ENCODE measurements at places on chromosomes 4 and X.

DNA sequence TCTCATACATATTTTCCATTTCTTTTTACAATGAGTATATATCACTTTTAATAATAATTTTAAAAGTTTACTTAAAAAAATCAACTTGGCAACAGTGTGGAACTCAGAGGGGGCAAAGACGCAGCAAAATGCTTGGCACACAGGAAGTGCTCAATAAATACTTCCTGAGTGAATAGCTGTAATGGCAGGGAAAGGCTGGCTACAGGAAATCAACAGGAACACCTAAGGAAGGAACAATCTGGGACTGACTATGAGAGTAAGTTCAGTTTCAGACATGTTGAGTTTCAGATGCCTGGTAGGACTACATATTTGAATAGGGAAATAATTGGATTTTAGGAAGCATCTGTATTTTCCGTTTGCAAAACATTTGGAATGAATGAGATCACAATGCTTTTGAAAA lies 137.6 kb downstream of the SCLT1 start:
- DNase-seq = peak; percentile 0

DNA sequence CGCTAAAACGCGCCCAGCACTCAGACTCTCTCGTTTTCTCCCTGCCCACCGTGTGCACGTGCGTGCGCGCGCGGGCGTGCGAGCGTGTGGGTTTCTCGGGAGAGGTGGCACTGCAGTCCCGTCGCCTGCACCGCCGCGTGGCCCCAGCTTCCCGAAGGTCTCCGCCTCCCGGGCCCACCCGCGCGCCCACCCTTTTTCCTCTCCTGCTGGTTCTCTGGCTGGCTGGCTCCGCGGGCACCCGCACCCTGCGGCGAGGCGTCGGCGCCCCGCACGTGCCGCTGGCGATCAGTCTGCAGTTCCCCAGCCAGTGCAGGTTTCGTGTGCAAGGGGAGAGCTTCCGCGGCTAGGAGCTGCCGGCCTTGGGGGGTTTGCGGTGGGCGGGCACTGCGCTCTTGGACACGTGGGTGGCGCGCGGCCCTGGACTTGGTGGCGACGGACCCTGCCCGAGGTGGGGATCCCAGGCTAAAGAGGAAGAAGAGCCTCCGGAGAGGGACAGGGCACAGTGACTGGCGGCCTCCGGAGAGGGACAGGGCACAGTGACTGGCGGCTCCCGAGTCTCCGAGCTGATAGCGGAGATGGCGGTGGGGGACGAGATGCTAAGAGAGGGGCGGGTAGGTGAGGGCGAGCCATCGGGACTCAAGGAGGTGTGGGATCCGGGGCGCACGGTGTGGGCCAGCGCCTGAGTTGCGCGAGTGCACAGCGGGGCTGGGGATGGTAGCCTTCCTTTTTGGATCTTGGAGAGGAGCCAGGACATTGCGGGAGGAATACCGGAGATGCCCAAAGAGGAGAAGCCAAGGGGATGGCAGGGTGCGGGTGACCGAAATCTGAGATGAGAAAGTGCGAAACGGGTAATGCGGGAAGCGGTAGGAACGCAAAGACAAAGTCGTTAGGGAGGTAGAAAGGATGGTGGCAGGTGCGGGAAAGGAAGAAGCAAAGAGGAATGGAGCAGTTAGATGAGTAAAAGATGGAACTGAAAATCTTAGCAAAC lies at the start of gene FAM184B:
Gene FAM184B, minus strand, starts transcription at position 322 of the 988 bp plus-strand sequence. CDS start 322 bp downstream, outside the sequence.
- DNase-seq = peak; percentile 29

GRCh38 chrX:1502241-1502640 lies 34.7 kb downstream of the P2RY8 start:
- no peak for DNase-seq

GRCh38 chr4:40196272-40196671 lies 559 bp upstream of the RHOH start:
- DNase-seq = no peak

GRCh38 chr4:2378401-2378800 lies 40.0 kb downstream of the ZFYVE28 start:
- no peak for DNase-seq

GRCh38 chr4:43126595-43126994 lies 234.1 kb downstream of the GRXCR1 start:
- no peak for DNase-seq

GRCh38 chr4:86755388-86755787 lies 93.8 kb downstream of the SLC10A6 start:
- DNase-seq = no peak

GRCh38 chr4:164935363-164935762 lies 42.1 kb downstream of the TRIM61 start:
- peak; percentile 79 for DNase-seq

- peak; percentile 65 for DNase-seq
Observed at GRCh38 chr4:24980064-24980690, 50.6 kb downstream of the LGI2 start.

GRCh38 chr4:48234575-48234974 lies 35.1 kb downstream of the TEC start:
- no peak for DNase-seq

DNA sequence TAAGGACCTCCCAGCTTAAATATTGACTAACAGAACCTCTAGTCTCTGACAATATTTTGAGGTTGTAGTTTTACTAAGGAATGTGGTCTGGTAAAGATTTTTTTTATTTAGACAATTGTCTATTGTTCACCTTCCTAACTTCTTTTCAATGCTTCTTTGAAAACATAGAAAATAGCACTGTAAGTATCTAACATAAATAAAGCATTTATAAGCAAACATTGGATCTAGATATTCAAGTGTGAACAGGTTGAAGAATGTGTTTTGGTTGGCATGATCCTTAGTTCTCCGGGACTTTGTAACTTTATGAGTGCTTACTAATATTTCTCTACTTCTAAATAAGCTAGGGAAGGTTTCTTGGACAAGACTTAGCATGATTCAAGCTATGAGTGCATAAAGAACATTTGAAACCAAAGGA lies 285.4 kb upstream of the ARSJ start:
- DNase-seq = no peak

DNA sequence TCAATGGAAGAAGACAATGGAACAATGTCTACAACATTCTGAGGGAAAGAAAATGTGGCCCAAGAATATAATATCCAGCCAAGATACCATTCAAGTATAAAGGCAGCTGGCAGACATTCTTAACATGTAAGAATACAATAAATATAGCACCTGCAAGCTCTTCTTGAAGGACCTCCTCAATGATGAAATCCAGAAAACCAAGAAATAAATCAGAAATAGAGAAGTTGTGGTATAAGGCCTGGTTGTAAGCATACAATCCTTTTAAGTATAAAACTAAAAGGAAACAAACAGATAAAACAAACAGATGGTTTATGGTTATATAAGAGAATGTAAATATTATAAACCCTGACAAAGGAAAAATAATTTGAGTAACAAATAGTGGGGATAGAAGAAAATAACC lies 33.4 kb downstream of the SYTL4 start:
- no peak for DNase-seq

GRCh38 chrX:85994797-85995196 lies 52.6 kb downstream of the CHM start:
- no peak for DNase-seq

DNA sequence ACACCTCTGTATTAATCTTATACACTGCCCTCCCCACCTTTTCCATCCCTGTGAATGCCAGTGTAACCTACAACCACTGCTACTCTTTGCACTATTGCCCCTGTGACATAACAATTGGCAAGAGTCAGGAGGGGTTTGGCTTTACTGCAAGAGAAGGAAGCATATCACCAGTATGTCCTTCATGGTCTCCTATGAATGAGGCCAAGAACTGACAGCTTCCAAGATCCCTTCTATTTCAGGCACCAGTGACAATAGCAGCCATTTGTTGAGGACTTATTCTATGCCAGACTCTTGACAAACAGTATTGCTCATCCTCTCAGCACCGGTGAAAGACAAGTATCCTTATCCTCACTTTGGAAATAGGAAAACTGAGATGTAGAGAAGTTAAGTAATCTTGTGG lies 363.9 kb downstream of the MID1IP1 start:
- DNase-seq = no peak

DNA sequence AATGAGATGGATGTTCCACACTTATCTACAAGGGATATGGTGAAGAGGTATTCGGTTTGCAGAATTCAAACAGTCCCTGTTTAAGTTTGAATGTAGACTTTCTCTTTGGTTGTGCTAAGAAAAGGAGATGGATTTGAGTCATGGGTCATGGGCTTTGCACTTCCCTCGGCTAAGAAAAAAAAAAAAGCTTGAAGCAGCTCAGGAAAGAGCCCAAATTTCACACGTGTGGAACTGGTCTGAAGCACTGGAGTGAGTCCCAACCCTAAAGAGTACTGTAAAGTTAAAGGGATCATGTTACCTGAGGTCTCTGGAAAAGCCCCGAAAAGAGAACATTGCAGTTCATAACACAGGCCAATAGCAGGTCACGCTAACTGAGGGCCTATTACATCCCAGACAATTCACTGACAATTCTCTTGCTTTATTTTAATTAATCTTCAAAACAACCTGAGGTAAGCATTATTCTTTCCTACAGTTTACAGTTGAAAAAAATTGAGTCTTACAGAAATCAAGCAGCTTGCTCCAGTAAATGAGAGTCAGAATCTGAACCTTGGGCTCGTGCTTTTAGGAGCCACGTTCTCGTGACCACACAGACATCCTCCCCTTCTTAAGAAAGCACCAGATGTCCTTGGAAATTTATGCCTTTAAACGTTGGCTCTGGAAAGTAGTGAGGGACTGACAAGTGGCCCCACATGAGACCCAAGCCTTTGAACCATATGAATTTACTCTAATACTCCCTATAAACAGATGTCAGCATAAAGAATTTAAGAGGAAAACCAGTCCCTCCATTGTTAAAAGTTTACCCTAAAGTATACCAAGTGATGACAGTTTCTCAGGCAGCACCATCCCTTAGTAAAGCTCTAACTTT lies 89.3 kb downstream of the MAD2L1 start:
- no peak for DNase-seq

DNA sequence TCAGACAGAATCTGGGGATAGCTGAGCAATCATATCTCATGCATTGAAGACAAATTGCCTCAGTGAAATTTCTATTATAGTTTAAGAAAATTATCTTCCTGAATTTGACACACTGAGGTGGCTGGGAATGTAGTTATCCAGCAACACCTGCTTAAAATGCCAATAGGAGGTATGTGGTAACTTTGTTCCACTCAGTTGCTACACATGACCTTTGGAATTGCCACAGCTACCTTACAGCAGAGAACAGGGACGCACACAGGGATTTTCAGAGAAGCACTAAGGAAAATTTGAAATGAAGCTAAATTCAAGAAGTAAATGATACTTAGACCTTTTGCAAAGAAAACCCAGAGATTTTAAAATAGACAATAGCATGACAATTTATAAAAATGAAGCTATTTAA lies 264.6 kb downstream of the IL1RAPL1 start:
- DNase-seq = no peak

- no peak for DNase-seq
Observed at GRCh38 chr4:184510401-184510800, 36.1 kb upstream of the IRF2 start.

- DNase-seq = no peak
Observed at GRCh38 chr4:151685303-151685702, 75.5 kb downstream of the GATB start.

DNA sequence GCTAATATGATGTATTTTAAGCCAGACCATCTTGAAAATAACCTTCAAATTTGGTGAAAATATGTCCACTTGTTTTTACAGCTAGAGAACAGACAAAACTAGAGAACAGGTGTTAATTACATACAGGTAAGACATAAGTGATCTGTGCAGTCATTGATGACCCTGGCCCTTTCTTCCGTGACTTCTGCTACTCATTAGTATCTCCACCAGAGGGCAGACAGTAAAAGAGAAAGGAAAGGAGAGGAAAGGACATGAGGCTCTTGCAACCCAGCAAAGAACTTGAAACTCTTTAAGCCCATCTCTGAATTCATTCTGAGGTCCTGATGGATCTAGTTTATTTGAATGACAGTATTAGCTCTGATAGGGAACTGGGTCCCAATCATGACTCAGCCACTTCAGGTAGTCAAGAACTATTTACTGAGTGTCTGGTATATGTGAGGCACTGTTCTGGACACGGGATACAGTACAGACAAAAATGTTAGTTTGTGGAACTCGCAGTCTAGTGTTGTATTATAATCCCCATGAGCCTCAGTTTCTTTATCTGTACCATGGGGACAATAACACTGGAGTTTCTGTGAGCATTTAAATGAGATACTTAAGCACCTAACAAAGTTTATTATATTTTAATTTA lies 121.0 kb upstream of the TEX13D start:
- DNase-seq = peak; percentile 62

DNA sequence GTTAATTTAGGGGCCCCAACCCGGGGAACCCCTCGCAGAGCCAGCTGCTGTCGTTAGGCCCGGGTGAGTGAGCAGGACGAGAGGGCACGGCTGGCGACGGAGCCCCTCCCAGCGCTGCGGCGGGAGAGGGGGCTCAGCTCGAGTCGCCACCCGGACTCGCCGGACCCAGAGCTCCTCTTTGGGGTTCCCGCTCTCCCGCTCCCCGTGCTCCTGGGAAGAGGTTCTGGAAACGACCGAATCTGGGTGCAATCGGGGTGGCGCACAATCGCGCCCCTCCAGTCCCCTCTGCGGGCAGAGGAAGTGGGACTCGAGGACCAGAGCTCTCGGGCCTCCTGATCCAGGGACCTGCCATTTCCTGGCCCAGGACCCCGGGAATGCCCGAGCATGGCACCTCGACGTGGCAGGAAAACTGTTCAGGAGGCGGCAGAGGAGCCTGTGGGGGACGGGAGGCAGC lies 37.3 kb upstream of the ARAF start:
- no peak for DNase-seq

DNA sequence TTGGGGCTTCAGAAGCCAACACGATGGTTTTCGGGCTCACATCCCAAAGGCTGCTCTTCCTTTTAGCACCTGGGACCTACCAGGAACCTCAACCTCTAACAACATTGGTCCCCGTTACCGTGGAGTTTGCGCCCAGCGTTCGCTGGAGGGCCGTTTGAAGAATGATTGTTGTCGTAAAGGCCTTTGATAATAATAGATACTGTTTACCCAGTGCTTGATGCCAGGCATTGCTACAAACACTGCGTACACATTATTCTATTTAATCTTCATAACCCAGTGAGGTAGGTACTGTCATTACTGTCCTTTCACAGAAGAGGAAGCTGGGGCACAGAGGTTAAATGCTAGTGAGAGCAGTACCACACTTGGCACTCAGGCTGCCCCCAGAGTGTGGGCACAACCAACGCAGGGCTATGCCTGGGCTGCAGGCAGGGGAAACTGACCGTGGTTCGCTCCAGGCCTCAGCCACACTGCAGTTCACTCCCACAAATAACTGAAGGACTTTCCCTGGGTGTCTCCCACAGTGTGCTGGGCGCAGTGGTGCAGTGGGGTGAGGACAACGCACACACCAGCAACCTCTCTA lies 1.0 kb upstream of the ACSL1 start:
- DNase-seq = no peak

GRCh38 chrX:129721414-129721813 lies 17.4 kb upstream of the XPNPEP2 start:
- DNase-seq = no peak
